ENCODE measurements at places on chromosomes 11 and 22. TPM values are rescaled to one million over a fixed set of nuclear protein-coding genes. Genes with fewer than 3 reads are reported as not detected.

Gene NCF4
- not detected for total RNA-seq

Gene OR6A2
- total RNA-seq: 0.14 TPM

Gene KRTAP5-7
- total RNA-seq: not detected

Gene SERHL2
- 1.6 TPM for total RNA-seq

Gene FXYD2
- total RNA-seq: not detected

Gene SREBF2
- total RNA-seq: 178 TPM

Gene ADORA2A
- 0.64 TPM for total RNA-seq

Gene CALCB
- 0.21 TPM for total RNA-seq

Gene APOBEC3B
- total RNA-seq: 0.50 TPM

Gene TRPM5
- not detected for total RNA-seq

Gene CDC45
- 0.21 TPM for total RNA-seq

Gene PDE3B
- total RNA-seq: 0.14 TPM

Gene SLC17A6
- total RNA-seq: not detected

Gene GAL3ST3
- not detected for total RNA-seq

Gene OR56A1
- not detected for total RNA-seq

Gene SAA1
- total RNA-seq: 10.3 TPM

Gene SELENOH
- total RNA-seq: 83.4 TPM

Gene ZP1
- not detected for total RNA-seq

Gene TREH
- not detected for total RNA-seq

Gene APOA4
- total RNA-seq: not detected

Gene ANKRD42
- total RNA-seq: 11.9 TPM

Gene CCDC73
- total RNA-seq: under 0.01 TPM
